Thoracic aorta (tissue), 2 donors: ENCODE measurements at places on chromosomes 12 and 14.

- DNase-seq: no peak
Measured at GRCh38 chr12:3130057-3130830, 53.1 kb downstream of the TSPAN9 start.

GRCh38 chr14:37195327-37195726, 2.4 kb upstream of the MIPOL1 start:
- no peak for DNase-seq

DNA sequence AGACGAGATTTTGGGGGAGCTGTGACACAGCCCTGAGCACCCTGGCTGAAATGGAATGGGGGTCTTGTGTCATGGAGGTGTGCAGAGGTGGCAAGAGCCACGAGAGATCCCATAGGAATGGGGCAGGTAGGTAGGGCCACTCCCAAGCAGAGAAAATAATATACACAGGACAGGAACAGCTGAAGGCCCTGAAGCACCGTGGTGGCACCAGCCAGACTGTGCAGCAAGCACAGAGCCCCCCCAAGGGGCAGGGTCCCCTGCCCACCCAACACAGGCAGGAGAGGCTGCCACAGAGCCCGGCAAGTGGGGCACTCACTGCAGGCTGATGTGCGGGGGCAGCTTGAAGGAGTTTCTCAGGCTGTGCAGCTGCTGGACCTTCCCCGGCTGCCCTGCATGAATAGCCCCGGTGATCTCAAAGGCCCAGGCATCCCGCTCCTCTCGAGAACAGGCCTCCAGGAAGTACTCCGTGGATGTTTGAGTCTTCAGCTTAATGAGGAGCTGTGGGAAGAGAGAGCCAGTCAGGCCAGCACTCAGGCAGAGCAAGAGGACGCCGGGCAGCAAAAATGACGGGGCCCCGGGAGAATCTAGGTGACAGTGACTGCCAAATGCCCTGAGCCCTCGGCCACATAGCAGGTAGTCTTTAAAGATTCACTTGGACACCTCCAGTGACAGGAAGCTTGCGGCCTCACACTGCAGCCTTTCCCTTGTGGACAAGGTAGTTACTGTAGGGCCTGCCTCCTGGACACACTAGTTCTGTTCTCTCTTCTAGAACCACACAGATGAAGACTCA, 16.7 kb downstream of the PLEK2 start:
- DNase-seq: no peak

GRCh38 chr12:93089805-93090569, 160.9 kb upstream of the EEA1 start:
- DNase-seq: no peak

GRCh38 chr14:79783041-79783440, 428.3 kb downstream of the DIO2 start:
- no peak for DNase-seq

DNA sequence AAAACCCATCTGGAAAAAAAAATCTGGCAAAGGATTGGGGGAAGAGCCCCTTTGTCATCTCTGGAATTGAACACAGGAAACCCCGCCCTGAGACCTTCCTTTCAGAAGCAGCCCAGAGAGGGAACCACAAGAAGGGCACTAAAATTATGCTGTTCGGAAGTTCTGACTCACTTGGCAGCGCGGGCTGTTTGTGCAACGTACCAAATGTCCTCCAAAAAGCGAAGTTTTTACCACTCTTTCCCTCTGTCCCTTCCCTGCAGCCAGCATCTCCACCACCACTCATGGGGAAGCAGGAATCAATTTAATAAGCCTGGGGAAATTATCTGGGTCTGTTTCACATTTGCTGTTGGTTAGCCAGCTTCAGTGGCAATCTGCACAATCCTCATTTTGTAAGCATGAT, 3.2 kb upstream of the SYNE3 start:
- DNase-seq: no peak

GRCh38 chr12:123945287-123946151, 27.1 kb downstream of the CCDC92 start:
- no peak for DNase-seq

DNA sequence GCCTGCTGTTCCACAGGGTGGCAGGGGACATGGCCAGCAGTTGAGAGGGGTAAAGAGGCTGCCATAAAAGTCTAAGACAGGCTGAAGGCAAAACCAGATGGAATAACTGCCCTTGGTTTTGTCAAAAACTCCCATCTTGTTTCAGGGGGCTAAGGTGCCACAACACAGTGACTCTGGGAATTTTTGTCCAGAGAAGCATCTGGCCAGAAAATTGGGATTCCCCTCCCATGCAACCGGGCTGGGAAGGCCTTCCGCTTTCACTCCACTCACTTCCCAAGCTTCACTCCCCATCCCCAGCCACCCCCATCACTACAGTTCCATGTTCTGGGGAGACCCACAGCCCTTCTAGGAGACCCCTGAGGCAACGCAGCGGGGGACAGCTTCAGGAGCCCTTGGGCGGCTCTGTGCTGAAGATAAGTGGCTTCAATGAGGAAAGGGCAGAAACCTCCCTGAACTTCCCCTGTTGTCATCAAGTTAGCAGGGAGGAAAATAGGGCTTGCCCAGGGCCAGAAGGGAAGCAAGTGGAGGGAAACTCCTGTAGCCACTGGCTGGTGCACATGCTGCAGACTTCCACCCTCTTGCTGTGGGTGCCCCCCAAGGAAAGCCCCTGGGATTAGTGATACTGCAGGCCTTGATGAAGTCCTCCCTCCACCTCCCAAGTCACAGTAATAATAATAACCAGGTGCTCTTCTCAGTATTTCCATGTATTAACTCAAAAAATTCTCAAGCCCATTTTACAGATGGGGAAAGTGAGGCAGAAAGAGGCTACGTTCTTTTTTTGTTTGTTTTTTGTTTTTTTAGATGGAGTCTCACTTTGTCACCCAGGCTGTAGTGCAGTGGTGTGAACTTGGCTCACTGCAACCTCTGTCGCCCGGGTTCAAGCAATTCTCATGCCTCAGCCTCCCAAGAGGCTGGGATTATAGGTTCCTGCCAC, 6.0 kb downstream of the TMEM229B start:
- no peak for DNase-seq

GRCh38 chr14:75200451-75200850, 24.0 kb upstream of the TMED10 start:
- DNase-seq: no peak

GRCh38 chr14:61187196-61187905, 93.8 kb downstream of the TMEM30B start:
- DNase-seq: no peak

DNA sequence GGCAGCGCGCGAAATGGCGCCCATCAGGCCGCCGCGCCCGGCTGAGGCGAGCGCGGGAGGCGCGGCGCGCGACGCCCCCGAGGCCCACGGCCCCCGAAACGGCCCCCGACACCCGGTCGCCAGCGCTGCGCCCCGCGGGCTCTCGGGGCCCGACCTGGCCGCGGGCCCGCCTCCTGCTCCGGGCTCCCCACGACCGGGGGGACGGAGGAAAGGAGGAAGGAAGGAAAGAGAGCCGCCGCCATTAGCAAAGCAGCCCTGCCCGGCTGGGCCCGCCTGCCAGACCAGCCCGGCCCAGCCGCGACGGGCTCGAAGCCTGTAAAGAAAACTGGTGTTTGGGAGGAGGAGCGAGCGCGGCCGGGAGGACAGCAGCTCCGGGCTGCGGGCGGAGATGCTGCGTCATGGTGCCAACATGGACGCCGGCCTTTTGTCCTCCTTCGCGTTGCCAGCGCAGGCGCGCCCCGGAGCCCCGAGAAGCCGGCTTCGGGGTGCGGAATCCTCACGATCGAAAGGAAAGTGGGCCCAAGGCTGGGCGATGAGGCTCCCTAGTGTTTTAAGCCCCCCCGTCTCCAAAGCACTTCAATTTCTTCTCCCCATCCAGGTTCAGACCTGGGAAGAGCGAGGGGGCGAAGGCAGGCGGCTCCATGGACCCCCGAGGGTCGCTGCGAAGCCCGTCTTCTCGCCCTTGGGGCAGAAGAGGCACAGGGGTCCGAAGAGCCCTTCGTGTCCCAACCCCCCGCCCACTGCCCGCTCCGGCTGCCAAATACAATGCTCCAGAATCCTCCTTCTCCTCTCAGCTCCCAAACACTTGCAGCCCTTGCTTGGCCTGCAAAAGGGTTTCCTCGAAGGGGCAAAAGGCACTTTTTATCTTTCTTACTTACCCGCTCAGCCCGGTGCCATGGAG, 2.9 kb upstream of the SETD1B start:
- no peak for DNase-seq

GRCh38 chr14:99514552-99515300, 33.5 kb downstream of the CCNK start:
- DNase-seq: no peak

DNA sequence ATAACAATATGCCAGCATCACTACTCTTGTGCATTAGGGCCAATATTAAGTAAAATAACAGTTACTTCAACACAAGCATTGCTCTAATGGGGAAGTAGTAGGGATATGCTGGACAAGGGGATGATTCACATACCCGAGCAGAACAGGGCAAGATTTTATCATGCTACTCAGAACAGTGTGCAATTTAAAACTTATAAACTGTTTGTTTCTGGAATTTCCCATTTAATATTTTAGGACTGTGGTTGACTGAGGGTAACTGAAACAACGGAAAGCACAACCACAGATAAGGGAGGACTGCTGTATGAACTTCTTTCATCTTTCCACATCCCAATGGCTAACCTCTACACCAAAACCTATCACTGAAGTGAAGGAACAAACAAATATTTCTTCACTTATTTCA, 36.8 kb downstream of the SARNP start:
- DNase-seq: no peak

GRCh38 chr12:85405781-85406522, 125.9 kb downstream of the ALX1 start:
- no peak for DNase-seq

GRCh38 chr12:74468401-74468800, 69.2 kb upstream of the ATXN7L3B start:
- no peak for DNase-seq

DNA sequence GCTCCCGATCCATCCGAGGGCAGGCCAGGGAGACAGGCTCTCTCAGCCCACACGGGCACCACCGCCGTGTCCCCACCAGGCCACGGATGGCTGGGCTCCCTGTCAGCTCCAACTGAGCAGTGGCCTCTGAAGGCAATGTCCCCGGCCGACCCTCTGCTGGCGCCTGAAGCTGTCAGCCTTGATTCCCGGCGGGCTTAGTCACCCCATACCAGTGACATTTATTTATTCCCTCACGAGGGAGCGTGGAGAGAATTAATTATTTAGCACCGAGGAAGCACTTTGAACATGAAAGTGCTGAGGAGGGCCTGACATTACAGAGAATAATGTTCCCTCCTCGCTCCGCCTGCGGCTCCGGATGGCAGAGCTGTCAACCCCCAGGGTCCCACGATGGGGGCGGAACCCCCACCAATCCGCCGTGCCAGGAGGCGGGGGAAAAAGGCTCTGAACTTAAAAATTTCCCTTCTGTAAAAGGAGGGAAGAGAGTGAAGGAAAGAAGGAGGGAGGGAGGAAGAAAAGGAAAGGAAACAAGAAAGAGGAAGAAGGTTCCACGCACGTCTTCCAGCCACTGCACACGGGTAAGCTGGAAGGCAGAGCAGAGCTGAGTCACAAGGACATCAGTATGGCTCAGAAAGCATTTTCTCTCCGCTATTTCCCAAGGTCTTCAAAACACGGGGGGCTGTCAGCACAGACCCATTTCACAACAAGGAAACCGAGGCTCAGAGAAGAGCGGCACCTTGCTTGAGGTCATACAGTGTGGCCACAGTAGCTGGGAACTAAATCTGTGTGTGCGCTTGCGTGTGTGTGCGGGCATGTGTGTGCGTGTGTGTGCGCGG, 108.7 kb upstream of the NCOR2 start:
- no peak for DNase-seq

DNA sequence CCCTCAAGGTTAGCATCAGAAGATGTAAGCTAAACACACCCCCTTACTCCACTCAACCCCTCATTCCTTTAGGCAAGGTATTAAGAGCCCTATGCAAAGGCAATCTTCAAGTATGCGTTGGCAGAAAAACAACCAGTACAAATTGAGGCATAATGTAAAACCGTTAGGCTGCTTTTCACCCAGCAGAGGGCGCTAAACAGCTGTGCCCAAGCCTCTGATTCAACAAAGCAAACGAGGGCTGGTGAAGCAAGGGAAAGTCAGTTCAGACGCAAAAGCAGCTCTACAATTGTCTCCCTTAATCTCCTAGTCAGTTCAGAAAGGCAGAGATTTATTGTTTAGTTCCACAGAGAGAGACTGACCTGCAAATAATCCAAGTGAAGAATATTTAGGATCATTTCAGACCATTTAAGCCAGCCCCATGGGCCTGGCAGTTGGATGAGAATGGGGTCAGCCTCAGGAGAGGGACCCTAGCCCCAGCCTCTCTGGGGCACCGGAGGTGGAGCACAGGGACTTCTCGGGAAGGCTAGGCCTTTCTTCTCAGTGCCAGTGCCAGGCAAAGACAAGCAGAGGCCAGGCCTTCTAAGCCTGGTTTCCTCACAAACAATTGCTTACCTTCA, 23.5 kb downstream of the DCAF5 start:
- peak; percentile 30 for DNase-seq

DNA sequence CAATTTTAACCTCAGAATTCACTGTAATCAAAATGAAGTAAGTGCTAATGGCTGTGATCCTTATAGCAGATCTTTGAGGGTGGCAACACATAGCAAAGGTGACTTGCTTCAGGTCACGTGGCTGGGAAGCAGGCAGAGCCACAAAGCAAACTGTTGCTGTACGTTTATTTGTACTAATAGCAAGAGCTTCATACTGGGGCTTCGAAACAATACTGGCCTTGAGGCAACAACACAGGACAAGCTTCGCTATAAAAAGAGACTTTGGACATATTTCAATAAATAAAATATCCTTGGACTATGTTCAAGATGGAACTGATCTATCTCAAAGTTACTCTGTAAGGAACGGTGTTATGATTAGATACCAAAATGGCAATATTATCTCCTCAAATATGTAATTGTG, 44.6 kb downstream of the MSRB3 start:
- no peak for DNase-seq

DNA sequence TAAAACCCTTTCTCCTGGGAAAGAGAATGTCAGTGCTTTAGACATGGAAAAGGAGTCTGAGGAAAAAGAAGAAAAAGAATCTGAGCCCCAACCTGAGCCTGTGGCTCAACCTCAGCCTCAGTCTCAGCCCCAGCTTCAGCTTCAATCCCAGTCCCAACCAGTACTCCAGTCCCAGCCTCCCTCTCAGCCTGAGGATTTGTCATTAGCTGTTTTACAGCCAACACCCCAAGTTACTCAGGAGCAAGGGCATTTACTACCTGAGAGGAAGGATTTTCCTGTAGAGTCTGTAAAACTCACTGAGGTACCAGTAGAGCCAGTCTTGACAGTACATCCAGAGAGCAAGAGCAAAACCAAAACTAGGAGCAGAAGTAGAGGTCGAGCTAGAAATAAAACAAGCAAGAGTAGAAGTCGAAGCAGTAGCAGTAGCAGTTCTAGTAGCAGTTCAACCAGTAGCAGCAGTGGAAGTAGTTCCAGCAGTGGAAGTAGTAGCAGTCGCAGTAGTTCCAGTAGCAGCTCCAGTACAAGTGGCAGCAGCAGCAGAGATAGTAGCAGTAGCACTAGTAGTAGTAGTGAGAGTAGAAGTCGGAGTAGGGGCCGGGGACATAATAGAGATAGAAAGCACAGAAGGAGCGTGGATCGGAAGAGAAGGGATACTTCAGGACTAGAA, 6.1 kb downstream of the PNN start:
- no peak for DNase-seq

GRCh38 chr12:20701106-20701505, 6.0 kb downstream of the SLCO1C1 start:
- no peak for DNase-seq
